ENCODE measurements at places on chromosomes 1 and 21.

GRCh38 chr1:171814692-171815091 is 26.6 kb upstream of the DNM3 start:
- DNase-seq, result peak; percentile 76

GRCh38 chr1:21175670-21176581 is 771 bp downstream of the EIF4G3 start:
- no peak for DNase-seq

DNA sequence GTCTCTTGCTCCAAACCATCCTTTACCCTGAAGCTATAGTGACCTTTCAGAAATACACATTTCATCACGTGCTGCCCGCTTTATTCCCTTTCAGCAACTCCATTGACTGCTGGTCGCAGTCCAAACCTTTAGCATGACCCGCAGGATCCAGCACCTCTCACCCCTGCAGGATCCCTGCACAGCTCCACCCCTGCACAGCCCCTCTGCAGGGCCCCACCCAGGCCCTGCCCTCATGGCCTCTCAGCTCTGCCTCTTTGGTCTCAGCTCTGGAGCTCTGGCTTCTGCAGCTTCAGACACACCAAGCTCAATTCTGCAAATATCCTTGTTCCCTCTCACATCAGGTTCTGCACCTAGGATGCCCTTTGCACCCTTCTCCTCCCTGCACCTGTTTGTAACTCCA is 264.9 kb upstream of the C1orf174 start:
- no peak for DNase-seq

DNA sequence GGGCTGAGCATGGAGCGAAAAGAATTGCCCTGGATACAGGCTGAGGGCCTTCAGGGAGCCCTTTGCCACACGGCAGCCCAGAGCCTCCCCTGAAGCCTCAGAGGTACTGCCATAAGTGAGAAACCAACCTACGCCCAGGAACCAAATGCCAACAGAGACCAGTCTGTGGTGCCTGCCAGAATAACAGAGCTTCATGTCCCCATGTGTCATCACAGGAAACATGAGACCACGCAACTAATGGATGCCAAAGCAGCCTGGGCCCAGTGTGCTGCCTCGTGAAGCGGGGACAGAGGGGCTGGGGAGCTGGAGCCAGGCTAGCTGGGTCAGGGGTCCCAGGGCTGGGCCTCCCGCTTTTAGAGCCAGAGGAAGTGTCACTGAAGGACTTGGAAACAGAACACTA is 18.7 kb upstream of the STUM start:
- DNase-seq, result no peak

DNA sequence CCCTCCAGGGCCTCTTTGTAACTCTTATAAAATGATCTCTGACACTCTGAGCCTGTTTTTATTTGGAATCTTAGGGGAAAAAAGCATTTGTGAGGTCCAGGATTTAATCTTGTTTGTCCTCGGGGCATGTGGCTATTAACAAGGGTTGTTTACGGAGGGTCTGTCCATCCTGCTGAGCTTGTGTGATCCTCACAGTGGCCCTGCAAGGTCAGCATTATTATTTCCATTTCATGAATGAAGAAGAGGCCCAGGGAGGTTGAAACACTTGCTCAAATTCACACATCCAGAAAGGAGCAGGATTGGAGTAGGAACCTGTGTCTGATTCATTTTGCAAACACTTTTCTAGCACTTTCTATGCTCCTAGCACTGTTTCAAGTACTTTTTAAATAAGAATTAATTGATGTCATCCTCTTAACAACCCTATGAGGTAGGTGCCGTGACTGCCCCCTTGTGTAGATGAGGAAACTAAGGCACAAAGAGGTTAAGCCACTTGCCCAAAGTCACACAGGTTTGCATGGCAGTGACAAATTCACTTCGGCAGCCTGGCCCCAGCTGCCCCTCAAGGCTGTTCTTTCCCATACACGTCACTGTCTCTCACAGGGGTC is 178.9 kb downstream of the MIS18A start:
- no peak for DNase-seq

GRCh38 chr1:69295265-69295664 is 272.5 kb upstream of the LRRC7 start:
- DNase-seq, result no peak

DNA sequence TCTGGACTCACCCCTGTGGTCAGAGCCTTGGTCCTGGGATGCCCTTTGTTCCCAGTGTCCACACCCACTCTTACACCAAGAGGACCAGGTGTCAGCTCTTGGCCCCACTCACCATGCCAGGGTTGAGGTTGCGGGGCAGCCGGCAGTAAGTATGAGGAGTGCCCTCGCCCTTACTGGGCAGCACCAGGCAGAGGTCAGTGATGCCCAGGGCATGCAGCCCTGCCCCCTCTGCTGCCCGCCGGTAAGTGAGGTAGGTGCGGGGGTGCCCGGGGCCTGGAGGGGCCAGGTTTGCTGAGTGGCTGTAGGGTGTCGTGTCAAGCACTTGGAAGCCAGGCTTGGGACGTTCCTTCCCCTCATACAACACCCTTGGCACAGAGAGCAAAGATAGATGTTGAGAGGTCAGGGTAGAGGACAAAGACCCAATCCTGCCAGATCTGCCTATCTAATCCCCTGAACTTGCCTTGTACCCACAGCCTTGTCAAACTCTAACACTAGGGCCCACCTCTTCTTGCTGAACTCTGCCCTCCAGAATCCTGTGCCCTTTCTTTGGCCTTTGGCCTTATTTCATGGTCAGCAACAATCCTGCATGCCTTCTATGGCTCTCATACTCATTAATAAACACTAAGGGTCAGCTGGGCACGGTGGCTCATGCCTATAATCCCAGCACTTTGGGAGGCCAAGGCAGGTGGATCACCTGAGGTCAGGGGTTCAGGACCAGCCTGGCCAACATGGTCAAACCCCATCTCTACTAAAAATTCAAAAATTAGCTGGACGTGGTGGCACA is 3.6 kb downstream of the DENND4B start:
- DNase-seq, result no peak

DNA sequence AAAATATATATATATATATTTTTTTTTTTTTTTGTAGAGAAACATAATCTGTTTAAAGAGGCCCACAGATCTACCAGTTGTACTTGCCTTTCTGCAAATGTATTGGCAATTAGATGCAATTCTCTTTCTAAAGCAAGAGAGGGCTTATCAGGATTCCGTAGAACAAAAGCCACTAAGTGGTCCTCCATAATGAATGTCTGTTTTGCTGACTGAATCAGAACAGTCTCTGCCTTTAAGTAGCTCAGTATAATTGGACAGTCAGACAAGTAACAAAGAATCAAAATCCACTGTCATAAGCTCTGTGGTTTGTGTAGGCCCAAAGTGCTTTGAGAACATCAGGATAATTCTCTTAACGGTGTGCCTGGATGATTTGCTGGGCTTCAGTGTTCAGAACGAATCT is 17.3 kb downstream of the SARS1 start:
- DNase-seq, result no peak

DNA sequence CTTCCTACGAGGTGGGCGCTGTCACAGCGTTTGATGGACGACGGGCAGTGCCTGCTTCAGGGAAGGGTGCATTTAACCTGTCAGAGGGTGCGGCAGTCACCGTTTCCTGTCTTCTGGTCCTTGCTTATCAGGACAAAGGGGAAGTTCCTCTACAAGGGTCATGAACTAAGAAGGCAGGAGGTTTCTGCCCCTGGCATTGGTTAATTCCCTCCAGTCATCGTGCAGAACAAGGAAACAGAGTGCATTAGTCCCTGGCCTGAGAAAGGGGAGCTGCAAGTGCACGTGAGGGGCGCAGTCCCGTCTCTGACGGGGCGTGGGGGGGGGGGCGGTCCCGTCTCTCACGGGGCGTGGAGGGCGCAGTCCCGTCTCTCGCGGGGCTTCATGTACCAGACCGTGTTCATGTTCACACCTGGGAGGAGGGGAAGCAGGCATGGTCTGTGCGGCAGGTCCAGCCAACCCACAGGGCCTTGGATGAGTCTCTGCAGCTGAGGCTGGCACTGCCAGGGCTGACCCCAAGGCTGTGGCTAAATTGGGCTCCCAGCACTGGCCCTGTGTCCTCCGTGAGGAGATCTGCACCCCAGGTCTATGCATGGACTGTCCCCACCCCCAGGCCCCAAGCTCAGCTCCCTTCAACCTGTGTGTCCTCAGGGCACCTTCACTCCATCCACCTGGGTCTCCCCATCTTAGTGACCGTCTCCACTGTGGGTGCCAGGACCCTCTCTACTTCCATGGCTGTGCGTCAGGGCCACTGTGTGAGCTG is 89.2 kb upstream of the COL6A1 start:
- no peak for DNase-seq

- no peak for DNase-seq
Observed at GRCh38 chr1:178578541-178578940, 65.6 kb downstream of the TEX35 start.

DNA sequence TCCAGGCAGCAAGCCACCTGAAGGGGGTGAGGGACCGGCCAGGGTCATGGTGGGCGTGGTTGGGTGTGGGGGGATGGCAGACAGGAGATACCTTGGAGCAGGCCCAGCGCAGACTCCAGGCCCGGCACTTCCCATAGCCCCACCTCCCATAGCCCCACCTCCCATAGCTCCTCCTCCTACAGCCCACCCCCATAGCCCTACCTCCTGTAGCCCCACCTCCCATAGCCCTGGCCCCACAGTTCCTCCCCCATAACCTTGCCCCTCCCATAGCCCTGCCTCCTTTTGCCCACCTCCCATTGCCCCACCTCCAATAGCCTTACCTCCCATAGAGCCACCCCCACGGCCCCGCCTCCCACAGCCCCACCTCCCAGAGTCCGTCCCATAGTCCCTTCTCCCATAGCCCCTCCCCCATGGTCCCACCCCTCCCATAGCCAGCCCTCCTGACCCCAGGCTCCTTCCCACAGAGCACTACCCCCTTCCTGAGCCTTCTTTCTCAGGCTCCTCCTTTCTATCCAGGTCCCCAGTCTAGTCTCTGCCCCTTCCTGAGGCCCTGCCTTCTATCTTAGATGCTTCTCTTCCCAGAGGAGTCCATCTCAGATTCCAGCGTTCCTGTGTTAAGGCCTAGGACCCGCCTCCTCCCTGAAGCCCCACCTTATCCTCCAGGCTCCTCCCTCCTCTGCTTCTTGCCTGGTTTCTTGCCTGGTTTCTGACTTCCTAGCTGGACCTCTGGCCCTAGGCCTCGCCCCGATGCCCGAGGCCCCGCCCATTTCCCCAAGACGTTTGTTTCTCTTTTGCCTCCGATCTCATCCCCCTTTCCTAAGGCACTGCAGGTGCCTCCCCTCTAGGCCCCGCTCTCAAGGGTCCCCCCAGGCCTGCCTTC is 46.8 kb downstream of the PTPRU start:
- DNase-seq, result peak; percentile 73

Data from fibroblast of upper back skin (primary cell).